ENCODE measurements at places on chromosomes 16 and 17.

DNA sequence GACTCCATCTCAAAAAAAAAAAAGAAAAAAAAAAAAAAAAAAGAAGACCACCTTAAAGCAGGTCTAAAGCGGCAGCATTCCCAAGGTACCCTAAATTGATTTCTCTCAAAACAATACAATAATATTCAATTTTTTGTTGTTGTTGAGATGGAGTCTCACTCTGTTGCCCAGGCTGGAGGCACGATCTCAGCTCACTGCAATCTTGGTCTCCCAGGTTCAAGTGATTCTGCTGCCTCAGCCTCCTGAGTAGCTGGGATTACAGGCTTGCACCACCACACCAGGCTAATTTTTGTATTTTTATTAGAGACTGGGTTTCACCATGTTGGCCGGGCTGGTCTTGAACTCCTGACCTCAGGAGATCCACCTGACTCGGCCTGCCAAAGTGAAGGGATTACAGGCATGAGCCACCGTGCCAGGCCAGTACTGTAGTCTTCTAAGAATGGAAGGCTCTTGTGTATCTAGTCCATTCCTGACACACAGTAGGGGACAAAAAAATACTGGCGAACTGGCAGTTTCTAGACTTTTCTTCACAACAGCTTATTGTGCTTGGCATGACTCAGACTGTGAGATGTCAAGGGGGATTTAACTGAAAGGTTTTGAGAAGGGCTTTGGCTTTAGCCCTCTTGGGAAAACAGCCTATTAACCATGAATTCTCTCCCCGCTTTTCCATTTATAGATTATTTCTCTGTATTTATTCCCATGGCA lies 17.3 kb downstream of the CDR2 start:
- no peak for DNase-seq

DNA sequence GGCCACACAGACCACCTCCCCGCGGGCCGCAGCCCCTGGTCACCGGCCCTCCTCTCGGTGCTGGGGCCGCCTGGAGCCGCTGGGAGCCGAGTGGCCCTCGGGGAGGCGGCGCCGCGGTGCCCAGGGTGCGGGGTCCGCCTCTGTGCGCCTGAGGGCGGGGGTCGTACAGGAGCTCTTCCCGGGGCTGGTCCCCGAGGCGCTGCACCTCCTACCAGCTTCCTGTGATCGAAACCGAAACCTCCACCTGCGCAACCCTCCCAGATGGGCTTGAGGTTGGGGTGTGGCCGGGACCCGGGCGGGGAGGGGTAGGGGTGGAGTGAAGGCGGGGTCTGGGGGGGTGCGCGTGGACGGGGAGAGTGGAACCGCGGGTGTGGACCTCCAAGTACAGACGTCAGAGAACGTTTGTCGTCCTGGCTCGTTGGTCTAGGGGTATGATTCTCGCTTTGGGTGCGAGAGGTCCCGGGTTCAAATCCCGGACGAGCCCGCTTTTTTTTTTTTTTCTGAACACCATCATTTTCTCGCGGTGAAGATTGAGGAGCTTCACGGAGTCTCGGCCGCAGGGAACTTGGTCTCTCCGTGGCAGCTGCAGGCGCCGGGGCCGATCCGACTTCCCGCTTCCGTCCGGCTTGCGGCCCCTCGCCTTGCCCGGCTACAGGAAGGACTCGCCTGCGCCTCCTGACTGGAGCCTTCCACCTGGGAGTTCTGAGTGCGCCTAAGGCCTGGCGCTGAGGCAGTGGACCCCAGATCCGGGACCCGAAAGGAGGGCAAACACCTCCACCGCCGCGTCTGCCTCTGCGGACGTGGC lies 23.9 kb downstream of the ZNF213 start:
- peak; percentile 78 for DNase-seq

- DNase-seq, result no peak
These were observed 457.0 kb upstream of the CDH5 start for GRCh38 chr16:65909310-65910050.

DNA sequence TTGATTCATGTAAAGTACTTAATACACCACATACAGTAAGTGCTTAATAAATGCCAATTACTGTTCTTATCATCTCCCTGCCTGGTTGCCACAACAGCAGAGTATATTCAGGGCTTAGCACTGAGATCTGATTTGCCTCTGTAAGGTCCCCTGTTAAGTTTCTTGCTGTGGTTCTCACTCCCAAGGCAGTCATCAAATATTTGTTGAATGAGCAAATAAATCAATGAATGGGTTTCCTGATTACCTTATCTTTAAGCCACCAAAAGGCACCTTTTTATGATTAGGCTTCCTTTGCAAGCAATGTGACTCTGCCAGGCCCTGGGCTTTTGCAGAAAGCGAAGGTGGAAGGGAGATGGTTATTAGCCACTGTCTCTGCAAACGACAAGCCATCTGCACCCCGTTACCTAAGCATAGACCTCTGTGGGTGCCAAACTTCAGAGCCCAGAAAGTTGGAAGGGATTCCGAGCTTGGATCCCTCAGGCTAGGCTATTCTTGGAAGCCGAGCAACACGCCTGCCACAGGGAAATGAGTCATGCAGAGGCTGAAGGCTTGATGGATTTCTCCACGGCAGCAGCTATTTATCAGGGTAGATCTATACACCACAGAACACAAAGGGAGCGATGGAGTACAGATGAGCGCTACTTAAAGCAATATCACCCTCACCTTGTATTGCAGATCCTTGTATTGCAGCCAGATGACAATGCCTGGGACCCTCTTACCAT lies 102.0 kb downstream of the GRIN2A start:
- no peak for DNase-seq

DNA sequence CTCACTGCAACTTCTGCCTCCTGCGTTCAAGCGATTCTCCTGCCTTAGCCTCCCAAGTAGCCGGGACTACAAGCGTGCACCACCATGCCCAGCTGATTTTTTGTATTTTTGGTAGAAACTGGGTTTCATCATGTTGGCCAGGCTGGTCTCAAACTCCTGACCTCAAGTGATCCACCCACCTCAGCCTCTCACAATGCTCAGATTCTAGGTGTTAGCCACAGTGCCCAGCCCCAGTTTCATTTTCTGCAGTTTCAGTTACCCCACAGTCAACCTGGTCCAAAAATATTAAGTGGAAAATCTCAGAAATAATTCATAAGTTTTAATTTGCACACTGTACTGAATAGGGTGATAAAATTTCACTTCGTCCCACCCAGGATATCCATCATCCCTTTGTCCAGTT lies 28.7 kb downstream of the KNOP1 start:
- no peak for DNase-seq

DNA sequence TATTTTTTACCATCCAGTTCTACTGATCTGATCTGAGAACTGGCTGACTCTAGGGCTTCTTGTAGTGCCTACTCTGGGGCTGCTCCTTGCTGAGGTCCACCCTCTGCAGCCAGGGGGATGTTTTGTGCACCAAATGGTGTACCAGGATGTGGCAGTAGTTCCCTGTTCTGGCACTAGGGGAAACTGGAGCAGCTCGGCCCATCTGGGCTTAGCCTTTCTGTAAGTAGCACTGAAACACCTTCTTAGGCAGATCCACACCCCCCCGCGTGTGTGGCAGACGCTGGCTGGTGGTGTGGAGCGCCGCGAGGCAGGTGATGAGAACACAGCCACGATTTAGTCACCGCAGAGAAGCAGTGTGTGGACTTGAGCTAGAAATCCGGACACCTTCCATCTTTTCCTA lies 17.0 kb downstream of the DUSP14 start:
- DNase-seq, result no peak

- DNase-seq, result no peak
These were observed 605.0 kb downstream of the WWOX start for GRCh38 chr16:78704416-78704815.

- DNase-seq, result no peak
These were observed 19.7 kb upstream of the MEIOC start for GRCh38 chr17:44636562-44636961.

DNA sequence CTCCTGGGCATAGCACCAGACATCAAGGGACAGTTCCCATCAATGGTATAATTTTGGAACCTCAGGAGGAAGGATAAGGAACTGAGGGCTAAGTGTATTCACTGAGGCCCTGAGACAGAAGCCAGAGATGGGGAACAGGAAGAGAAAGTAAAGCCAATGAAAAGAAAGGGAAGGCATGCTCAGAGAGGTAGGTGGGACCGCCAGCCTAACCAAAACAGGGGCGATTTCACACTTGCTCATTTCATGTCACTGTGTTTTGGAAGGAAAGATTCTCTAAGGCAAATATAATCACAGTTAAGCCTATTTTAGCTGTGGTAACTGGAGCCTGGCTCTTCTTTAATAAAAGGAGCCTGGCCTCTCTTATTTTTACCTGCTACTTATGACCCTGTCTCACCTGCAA lies 411.1 kb downstream of the CDH13 start:
- DNase-seq, result no peak

DNA sequence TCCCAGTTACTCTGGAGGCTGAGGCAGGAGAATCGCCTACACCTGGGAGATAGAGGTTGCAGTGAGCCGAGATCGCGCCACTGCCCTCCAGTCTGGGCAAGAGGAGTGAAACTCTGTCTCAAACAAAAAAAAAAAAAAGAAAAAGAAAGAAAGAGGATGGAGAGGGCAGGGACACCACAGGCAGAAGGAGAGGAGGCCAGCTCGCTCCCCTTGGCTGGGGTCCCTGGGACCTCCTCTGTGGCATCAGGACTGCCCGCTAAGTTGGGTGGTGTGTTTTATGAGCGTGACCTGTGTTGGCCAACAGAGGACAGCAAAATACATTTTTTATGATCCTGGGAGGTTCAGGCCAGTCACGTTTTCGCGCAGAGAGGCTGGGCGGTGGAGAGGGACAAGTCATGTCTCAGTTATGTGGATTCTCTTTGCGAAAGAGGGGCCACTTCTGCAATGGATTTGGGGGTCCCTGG lies 229.6 kb downstream of the MRTFB start:
- DNase-seq, result no peak

- DNase-seq, result peak; percentile 89
These were observed at the start of gene ACD for GRCh38 chr16:67659675-67660563. Gene ACD (minus strand): TSS chr16:67660260. CDS start chr16:67660220, 40 bp downstream.

DNA sequence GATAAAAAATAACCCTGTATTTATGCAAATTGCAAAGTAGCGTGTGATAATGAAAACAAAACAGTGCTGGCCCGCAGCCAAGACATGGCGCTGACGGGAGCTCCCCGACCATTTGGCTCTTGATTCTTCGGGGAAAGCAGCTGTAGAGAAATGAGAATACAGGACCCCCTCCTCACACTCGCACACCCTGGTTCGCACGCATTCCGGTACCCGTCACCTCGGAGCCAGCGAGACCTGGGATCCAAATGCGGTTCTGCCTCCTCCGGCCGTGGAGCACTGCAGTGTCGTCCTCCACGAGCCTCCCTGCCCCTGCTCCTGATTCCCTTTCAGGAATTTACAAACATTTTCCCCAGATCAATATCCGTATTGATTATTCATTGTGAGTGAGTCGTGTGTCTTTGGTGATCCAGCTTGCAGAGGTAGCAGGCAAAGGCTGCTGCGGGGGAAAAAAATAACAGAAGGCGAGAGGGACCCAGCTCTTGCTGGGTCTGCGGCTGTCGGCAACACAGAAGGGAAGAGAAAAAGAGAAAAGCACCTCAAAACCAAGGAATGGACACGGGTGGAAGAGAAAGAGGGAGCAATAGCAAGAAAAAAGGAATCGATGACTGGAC lies 184.1 kb upstream of the ZFHX3 start:
- no peak for DNase-seq

GRCh38 chr16:57462978-57463362 lies 491 bp downstream of the POLR2C start:
- no peak for DNase-seq

GRCh38 chr17:27824176-27824715 lies 23.9 kb upstream of the NOS2 start:
- DNase-seq, result no peak

DNA sequence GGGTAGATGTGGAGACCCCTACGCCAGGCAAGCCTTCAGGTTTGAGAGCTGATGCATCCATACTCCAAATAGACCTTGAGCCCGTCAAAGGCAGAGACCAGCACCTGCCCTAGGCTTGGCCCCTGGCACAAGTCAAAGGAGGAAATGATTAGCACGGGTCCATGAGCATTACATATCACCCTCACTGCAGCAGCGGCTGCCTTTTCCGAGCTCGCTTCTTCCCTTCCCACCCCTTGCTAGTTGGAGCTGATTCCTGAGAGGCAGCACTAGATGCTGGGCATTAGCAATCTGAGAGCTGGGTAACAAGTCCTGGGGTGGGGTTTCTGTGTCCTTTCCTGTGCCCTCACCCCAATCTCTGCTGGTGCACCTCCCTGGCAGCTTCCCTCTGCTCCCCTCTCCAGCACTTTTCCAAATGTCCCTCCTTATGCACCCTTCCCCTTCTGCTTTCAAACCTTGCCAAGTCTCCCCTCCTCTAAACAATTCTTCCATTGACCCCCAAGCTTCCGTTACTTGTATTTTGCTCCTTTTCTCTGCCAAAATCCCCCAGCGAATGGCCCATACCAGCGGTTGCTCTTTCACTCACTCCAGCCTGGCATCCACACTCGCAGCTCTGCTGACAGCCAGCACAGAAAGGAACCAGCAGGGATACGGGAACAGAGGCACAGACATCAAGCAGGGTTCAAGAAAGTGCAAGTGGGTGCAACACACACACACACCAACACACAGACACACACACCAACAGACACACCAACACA lies 3.0 kb downstream of the CDRT4 start:
- DNase-seq, result no peak

- no peak for DNase-seq
These were observed 2.1 kb downstream of the TRAF7 start for GRCh38 chr16:2157480-2158261.

DNA sequence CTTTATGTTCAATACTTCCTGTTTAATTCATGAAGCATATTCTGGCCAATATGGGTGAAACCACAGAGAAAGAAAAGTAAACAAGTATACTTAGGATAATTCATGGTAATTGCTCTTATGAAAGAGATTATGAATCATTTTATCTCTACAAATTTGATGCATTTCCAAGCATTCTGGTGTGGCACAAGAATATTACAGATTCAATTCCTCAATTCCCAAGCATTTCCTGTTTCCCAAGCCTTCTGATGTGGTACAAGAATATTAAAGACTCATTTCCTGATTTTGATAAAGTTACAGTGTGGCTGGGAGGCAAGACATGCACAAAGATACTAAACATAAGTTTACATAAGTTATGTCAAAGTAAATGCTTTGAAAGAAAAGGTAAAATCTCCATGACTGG lies 126.1 kb upstream of the NUDT7 start:
- no peak for DNase-seq

DNA sequence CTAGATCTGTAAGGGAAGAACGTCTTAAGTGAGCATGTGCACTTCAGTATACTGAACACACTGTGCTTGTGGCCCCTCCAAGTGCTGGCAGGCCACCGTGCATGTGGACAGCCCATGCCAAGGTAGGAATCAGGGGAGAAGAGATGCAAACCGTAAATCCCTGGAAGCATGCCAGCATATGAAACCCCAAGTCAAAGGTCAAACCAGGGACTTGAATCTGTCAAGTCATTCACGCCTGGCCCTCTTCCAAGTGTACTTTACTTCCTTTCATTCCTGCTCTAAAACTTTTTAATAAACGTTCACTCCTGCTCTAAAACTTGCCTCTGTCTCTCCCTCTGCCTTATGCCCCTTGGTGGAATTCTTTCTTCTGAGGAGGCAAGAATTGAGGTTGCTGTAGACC lies 2.8 kb upstream of the ATXN2L start:
- no peak for DNase-seq

- DNase-seq, result no peak
These were observed 12.1 kb upstream of the CBX8 start for GRCh38 chr17:79808763-79809529.

All from stimulated activated naive B cell treated with anti-CD40 and anti-IgM and Interleukin-4, amounts not matched to agents 10 μg/mL and 1 μg/mL and 100 μg/mL, for 72 hours (primary cell).